Hematopoietic multipotent progenitor cell treated with erythropoietin and hydrocortisone succinate and interleukin-3 and kit ligand, for 4 days (in vitro differentiated cells): ENCODE measurements at places on chromosomes 7 and 10.

DNA sequence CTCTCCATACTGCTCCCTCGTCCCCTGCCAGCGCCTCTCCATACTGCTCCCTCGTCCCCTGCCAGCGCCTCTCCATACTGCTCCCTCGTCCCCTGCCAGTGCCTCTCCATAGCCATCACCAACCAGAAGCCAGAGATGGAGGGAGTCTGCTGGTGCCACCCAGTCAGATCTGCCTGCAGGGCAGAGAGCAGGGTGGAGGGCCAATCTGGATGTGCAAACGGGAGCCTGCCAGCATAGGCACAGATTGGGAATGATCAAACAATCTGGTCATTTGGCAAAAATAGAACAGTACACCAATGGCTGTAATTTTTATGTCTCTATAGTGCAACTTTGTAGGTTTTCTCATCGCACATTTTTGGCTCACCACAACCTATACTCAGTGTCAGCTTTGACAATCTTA is 76.9 kb upstream of the LRRC4 start:
- no peak for DNase-seq

DNA sequence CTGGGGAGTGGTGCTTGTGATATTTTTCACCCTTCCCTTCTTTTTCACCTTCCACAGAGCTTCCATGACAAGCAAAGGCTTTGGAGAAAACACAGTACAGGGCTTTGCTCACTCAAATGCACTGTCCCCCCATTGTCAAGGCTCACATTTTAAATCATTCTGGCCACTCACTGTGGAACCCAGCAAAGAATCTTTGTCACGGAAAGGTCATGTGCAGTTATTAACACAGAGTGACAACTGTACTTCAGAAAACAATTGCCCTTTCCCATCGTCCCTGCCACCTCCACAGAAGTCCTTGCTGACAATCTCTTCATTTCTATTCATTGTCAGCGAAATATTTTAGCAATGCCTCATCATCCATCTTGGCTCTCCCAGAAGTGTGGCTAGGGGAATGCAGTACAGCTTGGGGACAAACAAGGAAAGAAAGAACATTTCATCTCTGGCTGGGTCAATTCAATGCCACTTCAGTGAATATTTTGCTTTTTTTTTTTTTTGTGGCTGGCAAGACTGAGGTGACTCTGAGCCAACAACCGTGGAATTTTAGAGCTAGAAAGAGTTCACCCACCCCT is 851.0 kb downstream of the KCNMA1 start:
- DNase-seq: no peak

DNA sequence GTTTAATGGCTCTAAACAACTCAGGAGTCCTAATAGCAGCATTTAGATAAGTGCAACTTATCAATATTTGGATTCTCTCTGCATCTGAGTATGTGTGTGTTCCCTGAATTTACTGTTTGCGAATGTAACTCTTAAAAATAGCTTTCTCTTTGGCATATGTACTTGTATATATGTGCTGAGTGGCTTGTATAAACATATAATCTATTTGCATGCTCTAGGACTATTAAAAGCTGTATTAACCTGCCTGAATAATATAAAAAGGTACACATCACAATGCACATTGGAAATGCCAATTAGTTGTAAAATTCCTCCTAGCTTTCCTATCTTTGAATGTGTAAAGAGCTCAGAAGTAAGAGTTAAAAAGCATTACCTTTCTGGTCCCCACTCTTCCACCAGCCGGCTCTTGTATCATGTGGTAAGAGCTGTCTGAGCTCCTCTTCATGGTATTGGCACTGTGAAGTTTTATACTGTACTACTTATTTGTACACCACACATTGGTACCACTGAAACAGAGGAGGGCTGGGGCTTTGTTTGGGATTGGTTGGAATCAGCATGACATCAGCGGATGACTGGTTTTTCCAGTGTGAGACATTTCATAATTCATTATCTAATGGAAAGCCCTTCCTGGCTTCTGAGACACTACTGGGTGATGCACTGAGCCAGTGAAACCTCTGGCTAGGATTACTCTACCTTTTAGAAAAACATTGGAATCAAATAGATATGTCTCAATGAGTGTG is at the start of gene INHBA:
INHBA (minus strand) TSS at position 456 of the 737 bp plus-strand sequence. CDS start 2,716 bp downstream, outside the sequence.
- DNase-seq: no peak

GRCh38 chr10:132714096-132714985 is 71.6 kb downstream of the NKX6-2 start:
- no peak for DNase-seq

GRCh38 chr10:126247446-126247975 is 140.8 kb downstream of the ADAM12 start:
- DNase-seq: no peak

DNA sequence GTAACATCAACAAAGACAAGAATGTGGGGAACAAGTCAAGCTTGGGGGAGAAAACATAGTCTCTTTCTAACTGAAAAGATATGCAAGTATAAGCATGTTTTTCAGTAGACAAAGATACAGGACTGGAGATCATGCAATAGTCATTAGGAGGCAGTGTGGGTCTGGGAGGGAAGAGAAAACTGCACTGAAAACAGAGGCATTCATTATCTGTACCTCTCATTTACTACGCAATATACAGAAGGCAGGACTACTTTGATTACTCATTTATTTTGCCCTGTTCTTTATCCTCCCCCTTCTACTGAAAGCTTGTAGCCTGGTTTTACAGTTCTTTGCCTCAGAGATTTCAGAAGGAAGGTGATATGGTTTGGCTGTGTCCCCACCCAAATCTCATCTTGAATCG is 341.2 kb downstream of the CRPPA start:
- DNase-seq: no peak

- no peak for DNase-seq
Observed at GRCh38 chr10:103188853-103189252, 4.2 kb downstream of the NT5C2 start.

- DNase-seq: no peak
Observed at GRCh38 chr7:114481999-114482398, 67.4 kb downstream of the FOXP2 start.

GRCh38 chr10:110394898-110395297 is 90.2 kb upstream of the SMNDC1 start:
- no peak for DNase-seq

DNA sequence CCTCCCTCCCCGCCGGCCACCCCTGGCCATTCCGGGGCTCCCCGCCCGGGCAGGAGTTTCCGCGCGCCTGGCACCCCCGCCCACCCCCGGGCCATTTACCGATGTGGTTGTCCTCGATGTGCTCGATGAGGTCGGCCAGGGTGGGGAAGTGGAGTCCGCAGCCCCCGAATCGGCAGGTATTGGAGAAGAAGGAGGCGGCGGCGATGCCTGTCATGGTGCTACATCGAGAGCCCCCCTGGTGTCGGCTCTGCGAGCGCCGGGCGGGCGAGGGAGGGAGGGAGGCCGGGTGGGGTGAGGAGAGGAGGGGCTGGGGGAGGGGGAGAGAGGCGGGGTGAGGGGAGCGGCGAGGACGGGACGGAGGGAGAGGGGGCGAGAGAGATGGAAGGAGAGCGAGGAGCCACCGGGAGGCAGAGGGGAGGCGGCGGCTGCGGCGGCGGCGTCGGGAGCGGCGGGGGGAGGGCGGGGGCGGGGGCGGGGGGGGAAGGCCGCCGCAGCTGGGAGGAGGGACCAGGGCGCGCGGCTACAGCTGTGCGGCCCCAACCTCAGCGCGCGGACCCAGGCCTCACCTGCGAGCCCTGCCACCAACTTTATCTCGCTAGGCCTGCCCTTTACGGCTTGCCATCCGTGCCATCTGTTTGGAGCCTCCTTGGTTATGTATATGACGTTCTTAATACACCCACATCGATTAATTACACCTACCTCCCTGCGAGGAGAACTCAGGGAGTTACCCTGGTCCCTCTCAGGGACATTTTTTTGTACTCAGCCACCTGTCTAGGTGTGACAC is at the start of gene JAZF1:
JAZF1 (minus strand) TSS at position 432 of the 784 bp plus-strand sequence.
- DNase-seq: peak; percentile 79

DNA sequence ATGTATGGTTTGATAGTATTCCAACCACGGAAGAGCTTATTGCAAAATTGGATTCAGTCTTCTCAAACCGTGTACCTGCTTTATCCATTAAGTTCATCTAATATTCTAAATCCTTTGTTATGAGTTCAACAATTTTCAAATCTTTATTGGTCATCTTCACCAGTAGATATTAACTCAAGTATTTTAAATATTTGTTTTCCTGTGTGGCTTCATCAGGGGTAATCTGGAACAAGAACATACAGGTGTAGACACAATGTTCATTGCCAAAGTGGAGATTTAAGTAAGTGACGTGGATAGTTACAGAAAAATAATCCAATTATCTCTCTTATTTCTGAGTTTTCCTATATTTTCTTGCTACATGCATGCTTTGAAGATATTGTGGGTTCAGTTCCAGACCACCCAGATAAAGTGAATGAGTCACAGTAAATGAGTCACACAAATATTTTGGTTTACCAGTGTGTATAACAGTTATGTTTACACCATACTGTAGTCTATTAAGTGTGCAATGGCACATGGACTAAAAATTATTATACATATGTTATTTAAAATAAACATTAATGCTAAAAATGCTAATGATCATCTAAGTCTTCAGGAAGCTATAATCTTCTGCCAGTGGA is 429.0 kb upstream of the POT1 start:
- peak; percentile 7 for DNase-seq

DNA sequence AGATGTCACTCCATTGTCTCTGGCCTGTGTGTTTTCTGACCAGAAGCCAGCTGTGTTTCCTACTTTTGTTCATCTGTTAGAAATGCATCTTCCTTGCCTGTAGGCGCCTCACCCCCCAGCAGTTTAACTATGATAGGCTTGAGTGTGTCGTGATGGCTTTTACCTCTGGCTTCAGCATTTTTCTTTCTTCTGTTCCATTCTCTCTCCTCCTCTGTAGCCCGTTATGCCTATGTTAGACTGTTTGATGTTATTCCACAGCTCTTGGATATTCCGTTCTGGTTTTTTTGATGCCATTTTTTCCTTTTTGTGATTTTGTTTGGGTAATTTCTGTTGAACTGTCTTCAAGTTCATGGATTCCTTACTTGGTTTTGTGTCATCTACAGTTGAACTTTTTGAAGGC is 17.9 kb downstream of the MMP21 start:
- DNase-seq: no peak

- DNase-seq: no peak
Observed at GRCh38 chr10:51950371-51950995, 251.1 kb upstream of the CSTF2T start.

- DNase-seq: no peak
Observed at GRCh38 chr10:30383356-30383755, 34.3 kb upstream of the MTPAP start.

- DNase-seq: peak; percentile 97
Observed at GRCh38 chr10:101060036-101060950, 1.5 kb upstream of the KAZALD1 start.

DNA sequence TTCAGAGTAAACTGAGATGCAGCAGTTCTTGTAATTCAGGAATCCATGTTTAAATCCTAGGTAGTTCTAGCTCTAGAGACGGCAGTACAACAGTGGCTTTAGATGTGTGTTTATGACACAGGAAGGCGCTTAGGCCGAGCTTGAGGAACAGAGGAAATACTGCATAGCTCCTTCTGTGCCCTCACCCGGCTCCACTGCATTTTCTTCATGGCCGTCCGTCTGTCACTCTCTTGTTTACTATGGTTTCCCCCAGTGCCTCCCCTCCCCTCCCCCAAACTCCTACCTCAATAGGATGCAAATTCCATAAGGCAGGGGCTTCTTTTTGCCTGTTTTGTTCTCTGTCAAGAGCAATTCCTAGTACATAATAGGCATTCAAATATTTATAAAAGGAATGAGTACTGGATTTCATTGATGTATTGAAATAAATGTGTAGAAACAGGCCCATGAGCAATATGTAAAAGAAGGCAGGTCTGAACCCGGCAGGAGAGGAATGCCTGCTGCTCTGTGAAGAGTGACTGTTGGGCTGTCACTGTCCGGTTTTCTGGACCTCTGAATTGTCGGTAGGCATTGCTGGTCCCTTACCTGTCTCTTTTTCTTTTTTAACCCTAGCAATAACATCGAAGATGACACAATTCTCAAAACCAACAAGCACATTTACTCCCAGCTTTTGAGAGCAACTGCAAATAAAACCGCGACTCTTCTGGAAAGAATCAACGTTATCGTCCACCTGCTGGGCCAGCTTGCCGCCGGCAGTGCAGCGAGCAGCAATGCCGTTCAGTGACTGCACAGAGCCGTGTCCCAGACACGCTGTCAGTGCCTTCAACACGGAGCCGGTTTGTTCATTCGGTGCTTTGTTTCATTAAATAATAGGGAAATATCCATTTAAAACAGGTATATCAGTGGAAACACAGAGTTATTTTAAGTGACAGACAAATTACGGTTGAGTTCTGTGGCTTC is 12.7 kb downstream of the MMP21 start:
- DNase-seq: no peak

DNA sequence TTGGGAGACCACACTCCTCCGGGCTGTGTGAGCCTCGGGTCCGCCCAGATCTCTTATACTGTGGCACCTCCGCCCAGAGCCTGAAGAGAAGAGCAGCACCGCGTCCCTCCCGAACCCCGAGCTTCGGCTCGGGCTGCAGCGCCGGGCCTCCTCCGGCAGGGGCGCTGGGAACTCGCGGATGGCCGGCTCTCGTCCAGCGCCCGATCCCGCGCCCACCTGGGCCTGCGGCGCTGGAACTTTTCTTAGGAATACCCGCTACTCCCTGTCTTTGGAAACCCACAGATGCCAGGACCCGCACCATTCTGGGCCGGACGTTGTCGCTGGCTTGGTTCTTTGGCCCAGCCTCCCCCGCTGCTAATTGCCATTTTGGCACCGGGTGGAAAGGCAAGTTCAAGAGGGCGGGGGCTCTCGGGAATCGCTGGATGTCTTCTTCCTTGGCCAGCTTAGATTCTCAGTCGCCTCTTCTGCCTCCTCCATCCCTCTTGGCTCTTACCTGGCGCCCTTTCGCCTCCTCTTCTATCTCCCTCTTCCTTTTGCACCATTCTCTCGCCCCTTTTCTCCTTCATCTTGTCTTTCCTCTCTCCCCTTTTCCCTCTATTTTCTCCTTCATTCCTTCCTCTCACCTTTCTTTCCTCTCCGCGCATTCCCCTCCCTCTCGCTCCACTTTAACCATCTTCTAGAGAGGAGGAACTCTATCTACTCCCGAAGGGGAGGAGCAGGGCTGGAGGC is 2.1 kb upstream of the SORCS3 start:
- peak; percentile 41 for DNase-seq

DNA sequence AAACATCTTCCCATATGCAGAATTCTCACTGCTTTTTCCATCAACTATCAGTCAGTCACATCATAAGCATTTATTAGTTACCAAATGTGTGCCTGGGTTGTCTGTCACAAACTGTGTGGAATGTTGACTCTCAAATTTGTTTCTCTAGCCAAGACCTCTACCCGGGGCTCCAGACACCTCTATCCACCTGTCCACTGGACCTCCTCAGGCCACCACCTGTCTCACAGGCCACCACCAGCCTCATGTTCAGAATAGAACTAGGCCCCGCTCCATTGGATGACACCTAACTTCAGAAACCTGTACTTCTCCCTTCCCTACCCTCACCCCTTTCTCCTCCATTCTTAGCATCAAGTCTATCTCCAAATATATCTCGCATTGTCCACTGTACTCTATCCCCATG is 176.9 kb downstream of the CHN2 start:
- DNase-seq: no peak

DNA sequence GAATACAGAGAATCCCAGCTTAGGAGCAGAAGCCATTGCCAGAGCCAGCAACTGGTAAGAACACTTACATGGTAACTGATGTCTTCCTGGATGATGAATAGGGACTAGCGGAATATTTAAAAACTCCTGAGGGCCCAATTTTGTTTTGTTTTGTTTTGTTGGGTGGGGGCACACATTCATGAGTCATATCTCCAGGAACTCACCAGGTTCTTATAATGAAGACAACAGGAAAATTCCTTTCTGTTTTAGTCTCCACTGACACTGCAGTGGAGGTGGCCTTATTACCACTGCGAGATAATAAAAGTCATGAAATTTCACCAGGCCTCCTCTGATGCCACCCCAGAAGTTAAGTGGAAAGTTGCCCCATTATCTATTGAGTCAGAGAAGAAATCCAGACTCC is 6.6 kb upstream of the CUZD1 start:
- no peak for DNase-seq
